ENCODE measurements at places on chromosomes 12 and 14. TPM values are rescaled to one million over a fixed set of nuclear protein-coding genes. Genes with fewer than 3 reads are reported as not detected.
A peak's percentile ranks its signal among the peaks of the same experiment; 100 is the strongest.

GRCh38 chr12:58731096-58731495 lies 189.2 kb downstream of the LRIG3 start:
- H3K27ac ChIP-seq, result no peak overlapping the region
- H3K36me3 ChIP-seq, result no peaks in the 10 kb centered on the region
- H3K27me3 ChIP-seq, result no peaks in the 10 kb centered on the region
- H3K4me3 ChIP-seq, result no peak overlapping the region

Gene FAR2
- total RNA-seq, result 10.5 TPM

GRCh38 chr12:10965476-10965875 lies 21.2 kb downstream of the TAS2R50 start:
- H3K27me3 ChIP-seq, result no peaks in the 10 kb centered on the region
- no peaks in the 10 kb centered on the region for H3K36me3 ChIP-seq
- no peak overlapping the region for H3K4me3 ChIP-seq
- no peak overlapping the region for H3K27ac ChIP-seq
- DNase-seq, result no peak

DNA sequence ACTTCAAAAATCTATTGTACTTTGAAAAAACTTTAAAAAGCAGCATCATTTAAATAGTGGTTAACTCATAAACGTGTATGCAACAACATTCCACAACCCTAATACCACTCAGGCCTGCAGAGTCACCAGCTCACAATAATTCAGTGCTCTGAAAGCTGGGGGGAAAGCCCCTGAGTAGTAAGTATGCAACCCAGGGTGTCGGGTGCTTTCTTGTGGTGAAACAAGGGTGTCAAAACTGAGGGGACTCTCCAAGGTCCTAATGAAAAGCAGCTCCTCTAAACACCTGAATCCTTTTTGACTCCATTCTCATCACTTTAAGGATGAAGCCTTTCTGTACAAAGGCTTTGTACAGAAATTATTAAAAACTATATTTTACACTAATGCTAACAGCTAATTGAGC lies 33.7 kb downstream of the FGFR1OP2 start:
- no peak overlapping the region for H3K4me3 ChIP-seq
- DNase-seq, result no peak
- H3K27me3 ChIP-seq, result no peaks in the 10 kb centered on the region
- H3K27ac ChIP-seq, result no peak overlapping the region
- H3K4me1 ChIP-seq, result no peaks in the 10 kb centered on the region

Gene AQP5
- not detected for total RNA-seq

DNA sequence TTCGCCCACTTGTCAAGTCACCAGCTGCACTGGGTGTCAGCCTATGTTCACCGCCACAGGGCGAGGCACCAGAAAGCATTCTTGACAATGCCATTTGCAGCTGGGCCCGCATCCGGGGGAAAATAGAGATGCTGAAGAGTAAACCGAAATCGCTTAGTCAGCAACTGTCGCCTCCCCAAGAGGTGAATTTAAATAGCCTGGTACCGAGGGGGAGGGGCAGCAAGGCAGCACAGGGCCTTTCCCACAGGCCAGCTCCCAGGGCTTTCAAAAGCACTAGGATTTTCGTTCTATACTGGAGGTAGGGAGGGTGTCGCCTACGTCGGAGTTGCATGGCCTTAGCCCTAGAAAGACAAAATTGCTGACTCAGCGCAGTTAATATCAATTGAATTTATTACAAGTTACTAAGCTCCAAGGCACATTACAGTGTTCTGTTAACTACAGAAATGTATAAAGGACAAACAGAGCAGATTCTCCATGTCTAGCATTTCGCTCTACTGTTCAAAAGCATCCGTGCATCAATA lies 4.3 kb downstream of the IRF2BPL start:
- DNase-seq, result peak; percentile 80
- no peak overlapping the region for H3K27ac ChIP-seq
- H3K27me3 ChIP-seq, result no peaks in the 10 kb centered on the region

Gene ANKS1B
- 2.2 TPM for total RNA-seq

- peaks cover 5% of the 10 kb centered on the region for H3K27me3 ChIP-seq
- DNase-seq, result peak; percentile 91
- peaks cover 7% of the 10 kb centered on the region for H3K4me1 ChIP-seq
- no peaks in the 10 kb centered on the region for H3K36me3 ChIP-seq
- no peak overlapping the region for H3K27ac ChIP-seq
Observed at GRCh38 chr12:124613151-124613585, 45.8 kb upstream of the NCOR2 start.

- H3K27ac ChIP-seq, result no peak overlapping the region
- peaks cover 5% of the 10 kb centered on the region for H3K36me3 ChIP-seq
- no peak for DNase-seq
- no peak overlapping the region for H3K4me3 ChIP-seq
Observed at GRCh38 chr12:64218597-64218996, 3.5 kb downstream of the KICS2 start.

GRCh38 chr14:58731465-58732293 lies 93.9 kb downstream of the DACT1 start:
- H3K27me3 ChIP-seq, result no peaks in the 10 kb centered on the region
- peak overlapping the region; percentile 86 for H3K27ac ChIP-seq
- H3K4me1 ChIP-seq, result peaks cover 24% of the 10 kb centered on the region
- H3K36me3 ChIP-seq, result no peaks in the 10 kb centered on the region
- peak; percentile 66 for DNase-seq

Gene TTC7B
- total RNA-seq, result 14.5 TPM

Gene RNU7-1
- total RNA-seq, result not detected

Gene DDX11
- total RNA-seq, result 28.9 TPM

GRCh38 chr12:39043424-39043822 lies 138.0 kb upstream of the CPNE8 start:
- no peak overlapping the region for H3K27ac ChIP-seq
- H3K36me3 ChIP-seq, result no peaks in the 10 kb centered on the region
- no peak for DNase-seq

DNA sequence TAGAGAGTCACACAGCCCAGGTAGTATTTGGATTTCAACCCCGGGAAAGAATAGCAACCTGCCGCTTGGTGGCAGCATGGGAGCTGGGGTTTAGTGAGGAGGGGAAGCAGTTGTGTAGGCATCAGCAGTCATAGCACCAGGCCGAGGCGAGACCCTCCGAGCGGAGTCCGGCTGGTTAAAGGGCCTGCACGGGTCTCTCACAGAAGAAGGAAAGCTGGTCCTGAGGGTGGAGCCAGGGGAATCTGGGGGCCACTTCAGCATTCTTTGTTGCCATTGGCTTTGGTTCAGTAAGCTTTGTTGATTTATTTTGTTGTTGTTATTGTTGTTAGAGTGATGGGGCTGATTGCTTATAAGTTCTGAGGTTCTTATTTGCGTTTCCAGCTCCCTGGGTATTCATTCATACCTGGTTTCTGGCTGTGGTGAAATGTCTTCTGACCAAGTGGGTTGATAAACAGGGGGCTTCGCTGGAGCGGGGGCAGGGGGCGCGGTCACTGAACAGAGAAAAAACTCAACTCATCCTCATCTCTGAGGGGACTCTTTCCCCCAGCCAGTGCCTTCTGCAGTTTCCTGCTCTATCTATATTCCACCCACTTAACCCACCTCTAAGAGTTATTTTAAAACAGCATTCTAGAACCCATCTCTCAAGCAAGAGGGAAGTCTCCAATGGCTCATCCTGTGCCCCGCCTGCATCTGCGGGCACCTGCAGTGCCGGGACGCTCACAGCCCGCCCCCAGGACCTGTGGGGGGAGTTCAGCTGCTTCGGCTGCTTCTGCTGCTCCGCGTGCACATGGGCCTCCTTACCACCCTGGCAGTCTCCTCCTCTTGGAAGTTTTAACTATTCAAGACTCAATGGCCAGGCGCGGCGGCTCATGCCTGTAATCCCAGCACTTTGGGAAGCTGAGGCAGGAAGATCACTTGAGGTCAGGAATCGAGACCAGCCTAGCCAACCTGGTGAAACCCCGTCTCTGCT lies 11.6 kb downstream of the CKB start:
- H3K27me3 ChIP-seq, result no peaks in the 10 kb centered on the region
- H3K4me3 ChIP-seq, result no peak overlapping the region
- peak; percentile 44 for DNase-seq
- no peak overlapping the region for H3K27ac ChIP-seq
